ENCODE measurements at places on chromosomes 4 and X. TPM values are rescaled to one million over a fixed set of nuclear protein-coding genes. Genes with fewer than 3 reads are reported as not detected.

The CCNB3 gene
- 0.76 TPM for total RNA-seq

The APOO gene
- 33.1 TPM for total RNA-seq

The AMBN gene
- not detected for total RNA-seq

The SEL1L3 gene
- 62.3 TPM for total RNA-seq

The BEX1 gene
- total RNA-seq: not detected

The NCBP2L gene
- not detected for total RNA-seq

- no peaks in the 10 kb centered on the region for H3K27me3 ChIP-seq
- peaks cover 27% of the 10 kb centered on the region for H3K36me3 ChIP-seq
- no peak overlapping the region for H3K27ac ChIP-seq
- DNase-seq: no peak
- H3K4me3 ChIP-seq: no peak overlapping the region
Observed at GRCh38 chrX:44906041-44906440, 33.1 kb downstream of the KDM6A start.

GRCh38 chrX:40349251-40349650, 231.5 kb upstream of the ATP6AP2 start:
- H3K36me3 ChIP-seq: no peaks in the 10 kb centered on the region
- no peak for DNase-seq
- no peak overlapping the region for H3K4me3 ChIP-seq
- no peaks in the 10 kb centered on the region for H3K4me1 ChIP-seq
- H3K27ac ChIP-seq: no peak overlapping the region
- H3K27me3 ChIP-seq: no peaks in the 10 kb centered on the region

DNA sequence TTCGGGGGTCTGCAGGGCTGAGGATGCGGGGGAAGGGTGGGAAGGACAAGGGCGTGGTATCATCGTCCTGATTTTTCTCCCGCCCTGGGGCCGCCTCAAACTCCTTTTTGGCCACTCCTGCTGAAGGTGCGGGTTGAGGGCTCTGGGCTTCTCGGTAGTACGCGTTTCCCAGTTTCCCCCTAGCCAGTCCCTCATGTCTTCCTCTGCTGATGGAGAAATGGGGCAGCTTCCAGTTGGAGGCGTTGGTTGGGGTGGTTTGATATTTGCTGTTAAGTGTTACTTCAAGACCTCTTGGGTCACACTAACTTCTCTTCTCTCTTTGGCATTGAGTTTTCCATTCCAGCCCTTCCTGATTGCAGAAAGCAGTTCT, 482 bp downstream of the GSTCD start:
- peak overlapping the region; percentile 99 for H3K4me3 ChIP-seq
- H3K4me1 ChIP-seq: peaks cover 22% of the 10 kb centered on the region
- no peaks in the 10 kb centered on the region for H3K27me3 ChIP-seq
- H3K36me3 ChIP-seq: peaks cover 6% of the 10 kb centered on the region
- H3K27ac ChIP-seq: peak overlapping the region; percentile 94

DNA sequence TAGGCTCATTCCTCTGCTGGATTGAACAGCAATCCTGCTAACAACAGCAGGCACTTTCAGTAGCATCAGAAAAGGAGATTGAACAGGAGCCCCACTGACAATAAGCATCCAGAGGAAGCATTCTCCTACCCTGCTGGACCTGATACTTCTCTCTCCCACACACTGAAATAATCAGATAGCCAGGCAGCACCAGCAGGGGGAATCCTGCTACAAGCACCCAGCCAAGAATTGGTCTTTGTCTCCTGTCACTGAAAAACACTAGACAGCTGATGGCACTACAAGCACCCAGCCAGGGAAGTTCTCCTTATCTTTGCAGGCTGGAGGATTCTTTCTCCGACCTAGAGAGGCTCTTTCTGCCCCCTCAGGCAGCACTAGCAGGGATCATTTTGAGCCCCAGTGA, 444.3 kb upstream of the GRIA3 start:
- H3K27ac ChIP-seq: no peak overlapping the region
- H3K4me1 ChIP-seq: no peaks in the 10 kb centered on the region
- H3K4me3 ChIP-seq: no peak overlapping the region
- no peaks in the 10 kb centered on the region for H3K36me3 ChIP-seq
- H3K27me3 ChIP-seq: no peaks in the 10 kb centered on the region

DNA sequence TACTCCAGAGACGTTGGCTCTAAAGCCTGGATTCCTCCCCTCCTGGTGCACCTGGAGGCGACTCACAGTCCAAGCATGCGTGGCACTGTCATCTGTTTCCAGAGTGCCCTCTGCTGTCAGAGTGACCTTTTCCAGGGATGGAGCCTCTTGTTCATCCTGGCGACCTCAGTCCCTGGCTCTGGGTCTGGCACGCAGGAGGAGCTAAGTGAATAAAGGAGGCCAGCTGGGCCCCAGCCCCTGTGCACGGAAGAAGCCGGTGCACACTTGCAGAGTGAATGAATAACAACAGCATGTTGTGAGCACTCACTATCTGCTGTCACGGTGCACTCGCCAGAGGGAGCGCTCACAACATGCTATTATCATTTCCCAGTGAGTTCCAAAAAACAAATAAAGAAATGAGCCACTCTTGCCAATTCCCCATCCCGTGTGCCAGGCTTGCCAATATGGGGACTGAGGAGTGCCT, 27.8 kb upstream of the PSAPL1 start:
- H3K27me3 ChIP-seq: no peaks in the 10 kb centered on the region
- no peak overlapping the region for H3K27ac ChIP-seq
- H3K4me3 ChIP-seq: no peak overlapping the region
- no peaks in the 10 kb centered on the region for H3K4me1 ChIP-seq

DNA sequence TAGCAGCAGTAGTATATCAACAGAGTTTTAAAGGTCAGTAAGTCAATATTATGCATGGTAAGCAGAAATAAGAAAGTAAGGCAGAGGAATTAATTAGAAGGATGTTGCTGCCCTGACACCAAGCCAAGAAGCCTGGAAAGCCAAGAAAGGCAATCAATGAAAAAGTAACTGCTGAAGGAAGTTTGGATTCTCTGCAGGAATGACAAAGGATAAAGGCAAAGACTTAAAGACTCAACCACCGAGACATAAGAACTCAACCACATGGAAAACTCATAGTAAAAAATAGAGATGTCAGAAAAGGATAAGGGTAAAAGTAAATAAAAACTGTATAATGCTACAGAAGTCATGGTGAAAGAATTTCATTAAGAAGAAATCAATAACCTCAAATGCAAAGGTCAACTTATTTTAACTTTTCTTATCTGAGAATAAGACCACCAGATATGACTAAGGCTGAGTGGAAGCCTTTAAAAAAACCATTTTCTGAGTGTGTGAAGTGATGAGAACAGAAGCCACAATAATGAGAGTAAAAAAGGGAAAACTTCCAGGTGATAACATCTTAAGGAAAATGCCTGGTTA, 55.2 kb downstream of the NEK1 start:
- peaks cover 33% of the 10 kb centered on the region for H3K36me3 ChIP-seq
- no peaks in the 10 kb centered on the region for H3K4me1 ChIP-seq
- H3K4me3 ChIP-seq: no peak overlapping the region
- no peak overlapping the region for H3K27ac ChIP-seq
- DNase-seq: no peak
- H3K27me3 ChIP-seq: no peaks in the 10 kb centered on the region

DNA sequence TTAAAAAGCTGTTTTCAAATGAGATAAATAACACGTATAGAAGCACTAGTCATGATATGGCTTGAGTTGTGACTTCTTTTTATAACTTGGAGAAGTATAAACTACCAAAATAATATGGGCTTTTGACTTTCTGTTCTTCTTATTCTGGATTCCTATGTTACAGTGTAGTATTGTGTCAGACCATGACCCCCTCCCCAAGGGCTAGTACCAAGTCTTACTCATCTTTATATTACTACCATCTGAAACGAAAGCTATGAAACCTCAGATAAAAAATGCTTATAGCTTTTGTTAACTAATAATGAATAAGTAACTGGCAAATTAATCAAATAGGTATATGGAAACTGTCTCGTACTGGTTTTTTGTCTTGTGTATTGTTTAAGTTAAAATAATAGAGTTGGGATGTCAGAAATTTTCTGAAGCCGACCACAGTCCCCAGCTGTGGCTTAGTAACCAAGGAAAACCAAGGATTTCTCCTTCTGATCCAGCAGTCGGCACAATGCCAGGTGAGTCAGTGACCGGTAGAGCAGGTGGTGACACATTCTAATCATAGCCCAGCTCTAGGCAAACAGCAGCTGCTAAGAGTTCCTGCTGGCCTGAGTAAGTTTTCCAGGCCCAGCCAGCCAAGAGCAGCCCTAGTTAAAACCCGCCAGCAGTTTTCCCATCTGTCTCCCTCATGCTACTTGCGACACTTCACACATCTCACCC, 163.3 kb upstream of the PRDX4 start:
- no peaks in the 10 kb centered on the region for H3K4me1 ChIP-seq
- no peak for DNase-seq
- H3K36me3 ChIP-seq: no peaks in the 10 kb centered on the region
- no peak overlapping the region for H3K4me3 ChIP-seq
- no peak overlapping the region for H3K27ac ChIP-seq
- H3K27me3 ChIP-seq: no peaks in the 10 kb centered on the region

DNA sequence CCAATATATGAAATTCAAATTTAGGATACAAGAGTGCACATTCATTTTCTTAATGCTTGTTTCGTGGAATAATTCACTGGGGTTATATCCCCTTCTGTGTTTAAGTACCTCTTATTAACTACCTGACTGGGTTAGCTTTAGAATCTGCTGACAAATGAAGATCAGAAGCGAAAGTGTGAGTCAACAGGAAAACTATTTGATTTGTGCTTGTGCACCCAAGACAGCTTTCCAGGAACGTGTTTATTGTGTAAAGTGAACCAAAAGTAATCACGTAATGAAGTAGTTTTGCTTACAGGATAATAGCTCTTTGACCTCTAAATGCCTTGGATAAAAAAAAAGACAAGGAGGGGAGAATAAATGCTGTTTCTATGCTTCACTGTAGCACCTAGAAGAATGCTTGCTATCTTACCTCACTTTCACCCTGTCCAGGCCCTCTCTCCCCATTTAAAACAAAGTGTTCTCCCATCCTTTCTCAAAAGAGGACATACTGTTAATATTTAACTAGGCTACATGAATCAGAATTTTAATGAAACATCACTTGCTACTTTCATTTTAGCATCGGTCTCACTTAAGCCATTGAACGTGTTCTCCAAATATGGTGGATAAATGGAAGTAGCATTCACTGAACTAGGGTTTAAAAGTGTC, 141.9 kb downstream of the THOC2 start:
- no peaks in the 10 kb centered on the region for H3K36me3 ChIP-seq
- no peak overlapping the region for H3K27ac ChIP-seq
- H3K4me3 ChIP-seq: no peak overlapping the region
- H3K27me3 ChIP-seq: no peaks in the 10 kb centered on the region
- DNase-seq: no peak

- H3K4me1 ChIP-seq: peaks cover 11% of the 10 kb centered on the region
- no peaks in the 10 kb centered on the region for H3K27me3 ChIP-seq
- peak overlapping the region; percentile 79 for H3K4me3 ChIP-seq
- H3K27ac ChIP-seq: peak overlapping the region; percentile 88
- H3K36me3 ChIP-seq: peaks cover 9% of the 10 kb centered on the region
- DNase-seq: peak; percentile 78
Observed at GRCh38 chr4:242121-242848, 63.0 kb downstream of the ZNF732 start.

- no peak for DNase-seq
- H3K27ac ChIP-seq: no peak overlapping the region
- no peak overlapping the region for H3K4me3 ChIP-seq
Observed at GRCh38 chr4:2694691-2695090, 61.4 kb downstream of the TNIP2 start.

GRCh38 chr4:108240366-108240765, 71.6 kb upstream of the LEF1 start:
- H3K27me3 ChIP-seq: no peaks in the 10 kb centered on the region
- no peak for DNase-seq
- H3K4me1 ChIP-seq: peaks cover 8% of the 10 kb centered on the region
- H3K36me3 ChIP-seq: no peaks in the 10 kb centered on the region
- H3K4me3 ChIP-seq: no peak overlapping the region
- H3K27ac ChIP-seq: no peak overlapping the region

Measured in activated CD8-positive, alpha-beta T cell treated with anti-CD3 and anti-CD28 coated beads, Interleukin-2, amount 10 ng/mL, durations not matched to agents 7 days and 5 days (primary cell).